ENCODE measurements at places on chromosomes 11 and 22. TPM values are rescaled to one million over a fixed set of nuclear protein-coding genes. Genes with fewer than 3 reads are reported as not detected.

The NFAM1 gene
- 1.8 TPM for polyA plus RNA-seq

The ASCL2 gene
- polyA plus RNA-seq = 15.8 TPM

The ATG2A gene
- 18.4 TPM for polyA plus RNA-seq

The IGSF9B gene
- 9.0 TPM for polyA plus RNA-seq

The CYB5R2 gene
- polyA plus RNA-seq = 5.6 TPM

DNA sequence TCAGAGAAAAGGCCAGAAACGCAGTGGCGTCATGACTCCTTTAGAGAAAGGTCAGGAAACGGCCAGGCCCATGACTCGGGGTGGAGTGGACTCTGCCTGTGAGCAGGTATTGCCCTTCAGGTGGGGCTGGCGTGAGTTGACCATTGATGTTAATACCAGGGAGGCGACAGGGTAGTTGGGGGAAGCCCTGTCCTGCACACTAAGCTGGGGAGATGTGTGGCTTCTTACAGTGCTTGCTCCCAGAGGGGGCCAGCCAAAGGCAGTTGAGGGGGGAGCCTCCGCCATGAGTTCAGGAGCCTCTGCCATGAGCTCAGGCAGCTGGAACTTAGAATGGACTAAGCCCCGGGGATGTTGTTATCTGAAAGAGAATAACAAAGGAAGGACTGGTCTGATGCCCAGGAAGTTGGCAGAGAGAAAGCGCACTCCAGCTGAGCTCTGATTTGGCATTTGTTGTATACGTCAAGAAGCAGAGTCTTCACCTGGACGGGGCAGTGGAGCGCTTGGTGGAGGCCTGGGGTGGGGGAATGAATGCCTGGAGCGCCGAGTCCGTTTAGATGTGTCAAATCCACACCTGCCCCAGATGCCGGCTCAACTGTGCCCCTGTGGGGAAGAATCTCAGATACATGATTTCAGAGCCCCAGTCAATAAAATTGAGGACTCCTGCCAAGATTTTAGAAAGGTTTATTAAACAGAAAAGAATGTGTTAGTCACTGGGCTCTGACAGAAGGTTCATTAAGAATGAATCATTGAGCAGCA lies 222.5 kb downstream of the TBC1D22A start:
- H3K36me3 ChIP-seq = no peaks in the 10 kb centered on the region
- no peak overlapping the region for H3K4me3 ChIP-seq
- no peak overlapping the region for H3K27ac ChIP-seq
- DNase-seq = no peak

- no peaks in the 10 kb centered on the region for H3K4me1 ChIP-seq
- H3K27me3 ChIP-seq = no peaks in the 10 kb centered on the region
- no peaks in the 10 kb centered on the region for H3K36me3 ChIP-seq
- H3K4me3 ChIP-seq = no peak overlapping the region
- H3K27ac ChIP-seq = no peak overlapping the region
These were observed 593.5 kb upstream of the FAT3 start for GRCh38 chr11:91630916-91631673.

DNA sequence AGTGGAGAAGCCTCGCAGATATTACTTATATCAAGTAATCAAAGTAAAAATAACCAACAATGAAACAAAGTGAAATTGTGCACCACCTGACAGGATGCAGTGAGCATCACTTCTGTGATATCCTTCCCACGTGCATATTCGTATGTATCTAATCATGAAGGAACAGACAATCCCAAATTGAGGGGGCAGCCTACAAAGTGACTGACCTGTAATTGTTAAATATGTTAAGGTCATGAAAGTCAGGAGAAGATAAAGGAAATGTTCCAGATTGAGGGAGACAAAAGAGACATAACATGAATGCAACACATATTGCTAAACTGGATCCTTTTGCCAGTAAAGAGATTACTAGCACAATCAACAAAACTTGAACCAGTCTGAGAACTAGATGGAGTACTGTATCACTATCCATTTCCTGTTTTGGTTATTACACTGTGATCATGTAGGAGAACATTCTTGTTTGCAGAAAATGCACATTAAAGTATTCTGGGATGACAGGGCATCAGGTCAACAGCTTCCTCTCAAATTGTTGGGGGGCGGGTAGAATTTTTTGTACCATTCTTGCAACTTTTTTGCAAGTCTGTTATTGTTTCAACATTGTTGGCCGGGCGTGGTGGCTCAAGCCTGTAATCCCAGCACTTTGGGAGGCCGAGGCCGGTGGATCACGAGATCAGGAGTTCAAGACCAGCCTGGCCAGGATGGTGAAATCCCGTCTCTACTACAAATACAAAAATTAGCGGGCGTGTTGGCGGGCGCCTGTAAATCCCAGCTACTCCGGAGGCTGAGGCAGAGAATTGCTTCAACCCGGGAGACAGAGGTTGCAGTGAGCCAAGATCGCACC lies 2.0 kb downstream of the SBF2 start:
- no peaks in the 10 kb centered on the region for H3K36me3 ChIP-seq
- H3K27me3 ChIP-seq = no peaks in the 10 kb centered on the region
- no peak overlapping the region for H3K4me3 ChIP-seq
- peaks cover 43% of the 10 kb centered on the region for H3K4me1 ChIP-seq

DNA sequence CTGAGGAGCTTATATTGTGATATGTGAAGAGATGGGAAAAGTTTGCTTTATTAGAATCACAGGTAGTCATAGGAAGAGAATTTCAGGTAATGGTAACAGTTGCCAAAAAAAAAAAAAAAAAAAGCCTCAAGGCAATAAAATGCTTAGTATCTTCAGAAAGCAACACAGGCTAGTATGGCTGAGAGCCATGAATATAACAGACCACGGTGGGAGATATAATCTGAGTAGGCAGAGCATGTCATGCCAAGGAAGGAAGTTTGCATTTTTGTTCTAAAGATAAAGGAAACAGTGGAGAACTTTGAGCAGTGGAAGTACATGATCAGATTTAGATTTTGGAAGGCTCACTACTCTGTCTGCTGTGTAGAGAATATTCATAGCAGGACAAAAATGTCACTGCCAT lies 211.4 kb downstream of the ETS1 start:
- no peak overlapping the region for H3K4me3 ChIP-seq
- DNase-seq = no peak
- H3K27ac ChIP-seq = no peak overlapping the region

DNA sequence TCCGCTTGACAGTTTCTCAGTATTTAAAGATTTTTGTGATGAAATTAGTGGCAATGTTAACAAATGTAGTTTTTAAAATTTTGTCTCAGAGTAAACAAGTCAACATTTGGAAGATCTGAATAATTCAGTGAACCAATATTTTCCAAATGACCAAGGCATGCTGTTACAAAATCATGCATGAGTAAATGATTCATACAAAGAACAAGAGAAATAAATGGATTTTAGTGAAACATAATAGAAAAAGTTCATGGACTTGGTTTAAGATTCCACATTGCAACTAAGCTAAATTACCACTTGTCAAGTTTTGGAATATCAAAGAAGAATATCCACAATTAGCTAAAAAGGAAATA lies 125.7 kb upstream of the SNX19 start:
- no peaks in the 10 kb centered on the region for H3K4me1 ChIP-seq
- DNase-seq = no peak
- no peaks in the 10 kb centered on the region for H3K36me3 ChIP-seq
- H3K27ac ChIP-seq = no peak overlapping the region
- no peaks in the 10 kb centered on the region for H3K27me3 ChIP-seq

DNA sequence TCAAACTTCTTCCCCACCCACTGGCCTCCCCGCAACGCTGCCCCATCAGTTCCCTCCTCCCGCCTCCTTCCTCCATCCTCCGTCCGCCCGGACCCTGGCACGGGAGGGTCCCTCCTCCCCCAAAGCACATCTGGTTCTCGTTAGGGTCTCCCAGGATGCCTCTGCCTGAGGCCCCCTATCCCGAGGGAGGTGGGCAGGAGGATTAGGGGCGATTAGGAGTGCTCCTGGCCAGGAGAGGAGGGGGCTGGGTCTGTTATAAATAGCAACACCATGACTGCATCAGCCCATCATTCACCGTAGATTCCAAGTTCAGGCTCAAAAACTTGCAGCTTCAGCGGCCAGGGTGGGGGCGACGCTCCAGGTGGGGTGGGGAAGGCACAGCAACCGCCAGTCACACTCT lies 10.4 kb downstream of the MYRF start:
- H3K4me1 ChIP-seq = peaks cover 42% of the 10 kb centered on the region
- DNase-seq = no peak
- H3K4me3 ChIP-seq = no peak overlapping the region
- no peaks in the 10 kb centered on the region for H3K27me3 ChIP-seq

DNA sequence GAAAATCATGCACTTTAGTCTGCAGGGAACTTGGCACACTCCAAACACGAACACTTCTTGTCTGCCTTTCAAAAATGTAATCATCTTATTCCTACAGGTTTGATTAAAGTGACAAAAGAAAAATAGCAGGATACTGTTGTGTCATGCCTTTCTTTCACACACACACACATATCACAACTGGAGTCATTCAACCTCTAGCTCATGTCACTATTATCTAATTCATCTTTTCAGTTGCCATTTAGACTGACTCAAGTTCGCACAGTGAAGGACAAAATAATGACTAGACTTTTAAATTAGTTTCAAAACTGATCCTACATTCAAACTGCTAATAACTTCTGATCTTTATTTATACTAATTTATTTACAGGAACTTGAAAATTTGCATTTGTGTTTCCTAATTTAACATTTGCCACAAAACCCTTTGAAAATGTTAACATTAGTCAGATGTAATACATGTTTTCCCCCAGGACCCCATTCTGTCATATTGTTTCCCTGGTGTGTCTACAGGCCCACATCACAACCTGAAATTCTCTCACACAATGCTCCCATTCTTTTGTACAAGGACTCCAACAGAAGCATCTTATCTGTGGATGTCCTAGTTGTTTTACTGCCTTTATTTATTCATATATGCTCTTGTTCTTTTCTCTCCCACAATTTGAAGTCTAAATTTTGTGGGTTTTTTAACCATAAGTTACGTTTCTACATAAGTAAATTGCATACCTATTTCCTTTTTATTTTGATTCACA lies 171.1 kb downstream of the GRIA4 start:
- no peak overlapping the region for H3K4me3 ChIP-seq
- no peak overlapping the region for H3K27ac ChIP-seq
- H3K4me1 ChIP-seq = no peaks in the 10 kb centered on the region

GRCh38 chr11:95443386-95443785 lies 212.4 kb upstream of the SESN3 start:
- H3K36me3 ChIP-seq = no peaks in the 10 kb centered on the region
- H3K27me3 ChIP-seq = no peaks in the 10 kb centered on the region
- peak; percentile 86 for DNase-seq
- no peak overlapping the region for H3K27ac ChIP-seq

- no peaks in the 10 kb centered on the region for H3K4me1 ChIP-seq
- H3K36me3 ChIP-seq = peaks cover 6% of the 10 kb centered on the region
- no peak overlapping the region for H3K4me3 ChIP-seq
- H3K27me3 ChIP-seq = no peaks in the 10 kb centered on the region
- H3K27ac ChIP-seq = no peak overlapping the region
These were observed 11.8 kb downstream of the BCR start for GRCh38 chr22:23192133-23192532.

GRCh38 chr22:17872471-17872870 lies 98.2 kb upstream of the BID start:
- peaks cover 58% of the 10 kb centered on the region for H3K36me3 ChIP-seq
- H3K4me1 ChIP-seq = peaks cover 54% of the 10 kb centered on the region
- H3K27me3 ChIP-seq = no peaks in the 10 kb centered on the region
- H3K4me3 ChIP-seq = no peak overlapping the region

DNA sequence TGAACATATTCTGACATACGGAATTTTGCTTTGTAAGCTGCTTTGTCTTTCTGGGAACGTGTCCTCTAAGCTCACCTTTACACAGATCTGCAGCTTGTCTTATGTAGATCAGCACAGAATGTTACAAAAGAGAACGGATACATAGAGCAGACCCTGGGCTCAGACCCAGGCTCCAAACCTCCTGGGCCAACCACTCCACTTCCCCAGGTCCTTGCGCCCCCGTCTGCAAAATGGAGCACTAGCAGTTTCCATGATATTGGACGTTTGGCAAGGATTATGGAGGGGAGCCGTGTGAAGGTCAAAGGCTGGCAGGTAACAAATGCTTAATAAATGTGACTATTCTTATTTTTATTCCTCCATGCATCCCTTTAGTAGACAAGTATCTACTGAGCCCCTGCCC lies 358.4 kb downstream of the CTTN start:
- H3K27me3 ChIP-seq = no peaks in the 10 kb centered on the region
- H3K4me3 ChIP-seq = no peak overlapping the region
- H3K4me1 ChIP-seq = no peaks in the 10 kb centered on the region
- H3K27ac ChIP-seq = no peak overlapping the region
- no peak for DNase-seq
- H3K36me3 ChIP-seq = peaks cover 3% of the 10 kb centered on the region

- H3K27ac ChIP-seq = peak overlapping the region; percentile 88
- DNase-seq = peak; percentile 87
- H3K27me3 ChIP-seq = no peaks in the 10 kb centered on the region
- H3K4me3 ChIP-seq = no peak overlapping the region
These were observed 36.6 kb downstream of the GAS2 start for GRCh38 chr11:22703040-22703439.

DNA sequence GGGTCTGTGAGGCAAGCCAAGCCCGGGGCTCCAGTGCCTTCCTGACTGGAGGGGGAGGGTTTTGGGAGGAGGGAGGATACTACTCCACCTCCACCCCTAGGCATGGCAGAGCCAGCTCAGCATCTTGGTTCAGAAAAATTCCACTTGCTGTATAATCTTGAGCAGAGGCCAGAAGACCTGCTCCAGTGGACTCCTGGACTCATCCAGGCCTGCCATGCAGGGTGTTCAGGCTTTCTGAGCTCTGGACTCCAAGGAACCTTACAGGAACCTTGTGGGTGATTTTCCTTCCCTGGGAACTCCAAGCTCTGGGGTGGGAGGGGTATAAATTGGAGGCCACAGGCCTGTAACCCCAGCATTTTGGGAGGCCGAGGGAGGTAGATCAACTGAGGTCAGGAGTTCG lies 9.4 kb downstream of the CSDC2 start:
- H3K36me3 ChIP-seq = peaks cover 7% of the 10 kb centered on the region
- peak overlapping the region; percentile 32 for H3K27ac ChIP-seq
- no peak overlapping the region for H3K4me3 ChIP-seq
- peaks cover 10% of the 10 kb centered on the region for H3K4me1 ChIP-seq

DNA sequence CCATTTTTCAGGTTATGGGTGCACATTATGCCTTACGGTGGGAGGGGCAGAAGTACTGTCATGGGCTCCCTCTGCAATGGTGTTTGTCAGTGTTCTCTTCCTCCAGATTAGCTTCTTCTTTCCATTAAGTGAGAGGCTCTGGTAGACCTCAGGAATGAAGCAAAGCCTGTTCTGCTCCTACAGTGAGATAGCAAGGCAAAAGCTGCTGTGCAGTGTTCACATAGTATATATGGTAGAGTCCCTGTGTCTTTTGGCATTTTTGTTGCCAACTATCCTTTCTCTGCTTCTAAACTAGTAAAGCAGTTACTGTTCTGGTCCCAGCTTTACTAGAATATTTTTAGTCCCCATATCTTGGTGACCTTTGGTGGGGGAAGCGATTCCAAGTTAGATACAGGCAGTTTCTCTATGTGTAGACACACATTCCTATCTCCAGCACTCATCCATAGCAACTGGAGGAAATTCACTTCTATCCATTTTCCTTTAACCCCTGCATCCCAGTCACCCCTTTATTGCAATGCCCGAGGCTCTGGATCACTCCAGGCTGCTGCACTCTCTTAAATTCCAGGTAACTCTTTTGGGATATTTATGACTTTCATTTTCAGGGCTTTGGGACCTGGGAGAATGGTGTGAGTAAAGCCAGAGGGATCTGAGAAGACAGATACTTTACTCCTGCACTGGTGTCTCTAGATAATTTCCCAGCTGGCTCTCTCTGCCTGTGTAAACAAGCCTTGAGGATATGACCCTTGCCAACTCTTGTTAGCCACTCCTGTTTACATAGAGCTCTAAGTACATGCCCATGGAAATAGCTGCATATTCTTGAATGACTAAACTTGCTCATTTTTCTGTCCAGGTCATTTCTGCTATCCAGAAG lies 3.9 kb upstream of the TRIM34 start:
- H3K4me1 ChIP-seq = peaks cover 15% of the 10 kb centered on the region
- peak; percentile 66 for DNase-seq
- no peaks in the 10 kb centered on the region for H3K36me3 ChIP-seq
- H3K27me3 ChIP-seq = no peaks in the 10 kb centered on the region

Measured in large intestine (tissue), 12 donors.